ENCODE measurements at places on chromosomes 4 and X.
A peak's percentile ranks its signal among the peaks of the same experiment; 100 is the strongest.

DNA sequence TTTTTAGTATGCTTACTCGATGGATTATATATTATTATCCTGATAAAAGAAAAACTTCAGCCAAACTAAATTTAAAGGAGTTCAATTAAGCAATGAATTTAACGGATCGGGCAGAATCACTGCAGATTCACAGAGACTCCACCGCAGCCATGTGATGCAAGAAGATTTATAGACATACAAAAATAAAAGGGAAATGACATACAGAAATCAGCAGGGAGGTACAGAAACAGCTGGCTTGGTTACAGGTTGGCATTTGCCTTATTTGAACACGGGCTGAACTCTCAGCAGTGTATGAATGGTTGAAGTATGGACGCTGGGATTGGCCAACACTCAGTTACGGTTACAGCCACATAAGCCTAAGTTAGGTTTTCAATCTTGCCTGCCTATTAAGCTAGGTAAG, 35.4 kb upstream of the DHRSX start:
- no peak for DNase-seq

- no peak for DNase-seq
These were observed 21.4 kb upstream of the SCRG1 start for GRCh38 chr4:173420324-173420752.

- DNase-seq: no peak
These were observed 2.7 kb upstream of the NKX6-1 start for GRCh38 chr4:84501721-84502267.

GRCh38 chr4:144178414-144178813, 37.9 kb upstream of the GYPA start:
- no peak for DNase-seq

GRCh38 chrX:154411981-154412340, 622 bp downstream of the TAFAZZIN start:
- no peak for DNase-seq

- no peak for DNase-seq
These were observed 64.4 kb downstream of the ADGRG2 start for GRCh38 chrX:19057856-19058255.

DNA sequence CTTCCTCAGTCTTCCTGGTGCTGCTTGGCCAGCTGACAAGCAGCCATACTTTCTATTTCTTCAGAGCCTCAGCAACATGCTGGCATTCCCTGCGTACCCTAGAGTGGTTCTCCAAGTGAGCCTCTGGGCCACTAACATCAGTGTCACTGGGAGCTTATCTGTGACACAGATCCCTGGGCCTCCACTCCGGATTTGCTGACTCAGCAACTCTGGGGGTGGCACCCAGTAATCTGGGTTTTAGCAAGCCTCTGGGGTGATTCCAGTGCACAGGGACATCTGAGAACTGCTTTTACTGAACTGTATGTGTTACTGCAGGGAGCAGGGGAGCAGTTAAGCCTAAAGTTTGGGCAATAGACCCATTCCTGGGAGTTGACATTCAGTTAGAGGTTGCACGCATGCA, 28.2 kb upstream of the HMGB3 start:
- no peak for DNase-seq

DNA sequence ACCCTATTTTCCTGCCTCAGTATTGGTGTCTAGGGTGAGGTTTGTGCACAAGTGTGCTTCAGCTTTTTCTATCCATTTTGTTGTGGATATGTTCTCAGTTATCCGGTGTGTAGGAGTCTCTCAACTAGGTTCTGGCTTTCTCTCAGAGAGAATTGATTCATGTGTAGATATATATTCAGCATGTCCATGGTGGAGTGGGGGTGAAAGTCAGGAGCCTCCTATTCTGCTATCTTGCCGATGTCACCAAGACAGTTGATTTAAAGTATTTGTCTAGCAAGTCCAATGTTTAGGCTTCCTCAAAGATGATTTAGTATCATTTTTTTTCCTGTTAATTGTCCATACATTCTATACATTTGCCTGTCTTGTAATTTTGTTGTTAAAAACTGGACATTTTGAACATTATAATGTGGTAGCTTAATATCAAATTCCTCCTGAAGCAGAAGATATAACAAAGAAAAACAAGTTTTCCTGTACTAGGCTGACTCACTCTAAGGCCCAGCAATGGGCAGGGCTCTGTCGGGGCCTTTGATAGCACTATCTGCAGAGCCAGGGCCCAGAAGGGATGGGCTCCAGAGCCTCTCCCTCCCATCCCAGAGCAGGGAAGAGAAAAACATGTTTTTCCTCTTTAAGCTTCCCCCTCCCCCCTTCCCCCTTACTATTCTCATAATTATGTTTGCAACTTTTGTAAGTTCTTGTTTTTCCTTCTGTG, 37.6 kb downstream of the GLUD2 start:
- no peak for DNase-seq

GRCh38 chr4:55834086-55834795, 14.7 kb downstream of the EXOC1L start:
- no peak for DNase-seq

- no peak for DNase-seq
These were observed 99.3 kb downstream of the TEX11 start for GRCh38 chrX:70808942-70809940.

- DNase-seq: no peak
These were observed 90.4 kb downstream of the MOSPD2 start for GRCh38 chrX:14963447-14964236.

DNA sequence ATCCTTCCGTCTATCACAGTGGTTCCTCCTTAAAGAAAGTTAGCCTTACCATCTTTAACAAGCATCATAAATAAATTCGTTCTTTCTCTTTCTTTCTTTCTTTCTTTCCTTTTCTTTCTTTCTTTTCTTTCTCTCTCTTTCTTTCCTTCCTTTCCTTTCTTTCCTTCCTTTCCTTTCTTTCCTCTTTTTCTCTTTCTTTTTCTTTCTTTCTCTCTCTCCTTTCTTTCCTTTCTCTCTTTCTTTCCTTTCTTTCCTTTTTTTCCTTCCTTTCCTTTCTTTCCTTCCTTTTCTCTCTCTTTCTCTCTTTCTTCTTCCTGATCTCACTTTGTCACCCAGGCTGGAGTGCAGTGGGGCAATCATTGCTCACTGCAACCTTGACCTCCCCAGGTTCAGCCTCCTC, 60.4 kb downstream of the ENPP6 start:
- no peak for DNase-seq

GRCh38 chr4:6688879-6689505, 4.7 kb upstream of the S100P start:
- DNase-seq: peak; percentile 67

DNA sequence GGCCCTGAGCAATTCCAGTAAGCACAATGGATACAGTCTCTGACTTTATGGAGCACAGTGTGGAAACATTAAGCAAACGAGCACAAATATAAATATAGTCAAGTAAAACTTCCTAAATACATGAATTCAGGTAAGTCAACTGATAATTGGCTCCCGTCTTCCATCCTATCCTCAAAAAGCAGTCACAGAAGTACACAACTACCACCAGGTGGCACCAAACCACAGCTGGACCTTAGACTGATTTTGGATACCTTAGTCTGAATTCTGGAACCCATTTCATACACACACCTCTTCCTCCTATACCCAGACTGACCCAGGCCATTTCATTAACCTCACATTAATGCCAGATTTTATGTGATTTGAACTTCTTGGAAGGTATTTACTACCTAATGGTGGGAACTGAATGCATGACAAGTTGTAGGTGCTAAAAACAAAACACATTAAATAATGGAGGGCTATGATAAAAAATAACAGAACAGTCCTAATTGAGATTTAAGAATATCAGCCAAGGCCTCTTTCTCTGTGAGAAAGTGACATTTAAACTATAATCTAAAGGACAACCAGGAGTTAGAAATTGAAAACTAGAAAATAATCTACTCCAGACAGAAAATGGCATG, 77.5 kb downstream of the ELF2 start:
- peak; percentile 40 for DNase-seq

- DNase-seq: no peak
These were observed 43.0 kb upstream of the SCOC start for GRCh38 chr4:140330311-140330900.

GRCh38 chr4:107876099-107876498, 51.4 kb downstream of the SGMS2 start:
- DNase-seq: no peak

- no peak for DNase-seq
These were observed 104.2 kb downstream of the AFF1 start for GRCh38 chr4:87038837-87039615.

DNA sequence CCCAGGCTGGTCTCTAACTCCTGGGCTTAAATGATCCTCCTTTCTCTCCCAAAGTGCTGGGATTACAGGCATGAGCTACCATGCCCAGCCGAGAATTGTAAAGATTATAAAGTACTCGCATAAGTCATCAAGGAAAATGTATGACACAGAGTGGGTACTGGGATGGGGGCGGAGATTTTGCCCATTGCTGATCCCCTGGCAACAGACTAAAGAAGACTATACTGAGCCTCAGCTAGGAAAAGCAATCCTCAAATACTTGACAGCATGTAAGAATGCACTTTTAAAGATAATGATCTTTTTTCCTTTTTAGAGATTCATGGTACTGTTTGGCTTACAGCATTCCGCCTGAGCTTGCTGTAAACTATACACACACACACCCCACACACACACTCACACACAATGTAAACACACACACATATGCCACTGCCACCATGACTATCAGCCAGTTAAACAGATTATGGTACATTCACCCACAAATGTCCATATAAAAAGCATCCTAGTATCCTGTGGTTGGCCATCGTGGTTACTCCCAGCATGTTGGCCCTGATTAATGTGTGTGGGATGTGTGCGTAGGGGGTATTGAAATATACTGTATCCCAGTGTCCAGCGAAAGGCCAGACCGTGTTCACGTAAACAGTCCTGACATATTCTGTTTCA, 113.0 kb downstream of the AMELX start:
- no peak for DNase-seq

- no peak for DNase-seq
These were observed 7.7 kb downstream of the PRSS48 start for GRCh38 chr4:151284534-151285245.

DNA sequence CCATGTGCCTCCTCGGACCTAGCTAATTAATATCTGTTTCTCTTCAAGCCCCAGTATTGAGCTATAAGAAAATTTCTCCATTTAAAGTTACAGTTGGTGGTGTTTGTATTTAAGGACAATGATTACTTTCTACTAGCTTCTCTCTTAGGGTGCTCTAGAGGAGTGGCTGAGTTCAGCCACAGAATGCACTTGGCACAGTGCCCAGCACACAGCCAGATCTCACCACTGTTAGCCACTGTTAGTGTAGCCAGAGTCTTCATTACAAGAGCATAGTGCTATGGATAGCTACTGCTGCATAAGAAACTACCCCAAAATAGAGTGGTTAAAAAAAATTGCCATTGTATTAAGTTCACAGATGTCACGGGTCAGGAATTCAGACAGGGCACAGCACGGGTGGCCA, 421.3 kb downstream of the BCOR start:
- no peak for DNase-seq

DNA sequence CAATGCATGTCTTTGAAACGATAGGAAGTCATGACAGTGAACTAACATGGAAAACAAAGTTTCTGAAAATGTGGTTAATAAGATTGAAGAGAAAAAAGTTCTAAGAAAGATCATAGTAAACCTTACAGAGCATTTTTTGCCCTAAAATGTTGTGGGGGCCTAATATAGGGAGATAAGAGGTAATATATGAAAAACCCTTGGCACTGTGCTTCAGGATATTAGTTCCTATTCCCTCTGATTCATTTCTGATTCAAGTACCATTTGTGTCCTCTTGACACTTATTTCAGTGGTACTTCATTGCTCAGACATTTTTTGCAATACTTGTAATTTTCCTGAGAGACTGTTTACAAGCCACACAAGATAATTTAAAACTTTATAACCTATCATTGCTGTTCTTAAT, 35.1 kb downstream of the PAQR3 start:
- DNase-seq: no peak

DNA sequence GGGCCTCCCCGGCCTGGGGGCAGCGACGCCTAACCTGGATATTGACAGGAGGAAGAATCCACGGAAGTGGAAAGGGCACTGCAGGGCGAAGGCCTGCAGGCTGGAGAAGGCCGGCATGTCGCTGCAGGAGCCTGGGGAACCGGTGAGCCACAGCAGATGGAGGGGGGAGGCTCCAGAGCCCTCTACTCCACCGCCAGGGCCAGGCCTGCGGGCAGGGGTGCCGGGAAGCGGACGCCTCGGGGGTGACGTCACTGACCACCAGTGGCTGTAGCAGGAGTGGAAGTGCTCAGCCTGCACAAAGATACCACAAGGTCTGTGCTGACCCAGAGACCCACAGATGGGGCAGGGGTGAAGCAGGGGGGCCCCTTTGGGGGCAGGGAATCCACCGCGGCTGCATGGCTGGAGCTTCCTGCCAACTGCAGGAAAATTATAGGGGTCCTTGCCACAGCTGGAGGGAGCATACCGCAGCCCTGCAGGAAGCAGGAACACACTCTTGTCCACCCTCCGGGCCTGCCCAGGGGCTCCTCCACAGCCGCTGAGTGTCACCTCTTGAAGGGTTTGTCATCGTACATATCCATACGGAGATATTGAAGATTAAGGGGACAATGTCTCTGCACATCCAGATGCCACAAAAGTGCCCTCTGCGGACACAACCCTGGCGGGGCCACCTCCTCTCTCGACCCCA, 7.6 kb upstream of the HTRA3 start:
- no peak for DNase-seq

DNA sequence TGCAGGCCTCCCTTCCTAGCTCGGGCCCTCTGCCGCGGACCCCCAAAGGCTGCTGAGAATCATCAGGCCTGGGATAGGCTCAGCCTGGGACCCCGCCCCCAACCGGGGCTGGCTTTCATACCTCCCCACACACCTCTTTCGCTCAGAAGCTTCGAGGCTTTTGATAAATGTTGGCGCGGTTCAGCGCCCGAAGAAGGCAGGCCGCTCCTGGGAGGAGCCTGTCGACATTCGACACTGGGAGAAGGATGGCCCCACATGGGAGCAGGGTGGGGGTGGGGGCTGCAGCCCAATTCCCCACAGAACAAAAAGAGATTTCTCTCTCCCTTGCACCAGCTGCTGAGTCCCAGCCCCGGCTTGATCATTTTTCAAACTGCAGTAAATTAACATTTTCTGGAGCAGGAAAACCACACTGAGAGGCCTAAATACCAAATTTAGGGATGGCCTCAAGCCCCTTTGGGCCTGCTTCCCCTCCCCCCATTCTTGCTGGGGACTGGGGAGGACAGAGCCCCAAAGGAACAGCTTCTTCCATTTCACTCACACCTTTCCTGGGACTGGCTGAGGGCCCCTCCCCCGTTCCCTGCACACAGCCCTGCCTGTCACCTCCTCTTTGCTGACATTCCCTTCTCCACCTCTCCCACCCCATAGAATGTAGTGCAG, 112.9 kb upstream of the PJA1 start:
- DNase-seq: no peak

GRCh38 chrX:45517090-45517973, 316.7 kb upstream of the DIPK2B start:
- no peak for DNase-seq

- DNase-seq: no peak
These were observed 12.8 kb downstream of the SCD5 start for GRCh38 chr4:82785611-82786400.

DNA sequence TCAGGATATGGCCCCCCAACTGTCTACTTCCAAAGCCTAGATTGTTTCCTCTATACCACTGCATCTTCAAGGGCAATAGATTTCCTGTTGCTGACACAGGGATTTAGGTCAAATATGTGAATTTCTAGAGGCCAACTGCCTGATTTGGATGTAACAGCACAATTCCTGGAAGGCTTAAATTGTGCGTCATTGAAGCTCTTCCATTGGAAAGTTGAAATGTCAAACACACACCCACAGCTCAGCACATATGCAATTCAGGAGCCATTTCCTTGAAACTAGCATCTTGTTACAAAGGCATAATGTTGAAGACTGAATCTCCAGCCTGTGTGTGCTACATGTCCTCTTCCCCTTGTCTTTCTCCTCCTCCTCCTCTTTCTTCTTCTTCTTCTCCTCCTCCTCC, 158.6 kb downstream of the STK32B start:
- DNase-seq: no peak
